ENCODE measurements at places on chromosomes 11 and 22. TPM values are rescaled to one million over a fixed set of nuclear protein-coding genes. Genes with fewer than 3 reads are reported as not detected.

DNA sequence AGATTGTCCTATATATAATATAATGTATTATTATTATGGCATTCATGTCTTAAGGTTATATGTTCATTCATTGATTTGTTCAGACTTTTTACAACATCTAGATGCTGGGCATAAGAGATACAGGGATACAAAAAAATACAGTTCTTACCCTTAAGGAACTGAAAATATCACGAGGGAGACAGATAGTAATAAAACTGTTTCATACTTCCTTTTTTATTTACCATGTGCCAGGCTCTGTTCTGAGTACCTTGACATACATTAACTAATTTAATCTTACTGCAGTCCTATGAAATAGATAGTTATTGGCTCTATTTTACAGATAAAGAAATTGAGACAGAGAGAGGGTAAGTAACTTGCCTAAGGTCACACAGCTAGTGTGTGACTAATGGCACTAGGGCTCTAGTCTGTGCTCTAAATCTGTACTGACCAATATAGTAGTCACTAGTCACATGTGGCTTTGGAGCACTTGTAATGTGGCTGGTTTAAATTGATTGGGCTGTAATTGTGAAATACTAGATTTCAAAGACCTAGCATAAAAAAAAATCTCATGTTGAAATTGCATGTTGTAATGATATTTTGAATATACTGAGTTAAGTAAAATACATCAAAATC is 21.3 kb downstream of the TRIM44 start:
- no peak overlapping the region for H3K27ac ChIP-seq
- no peak overlapping the region for H3K4me3 ChIP-seq
- no peaks in the 10 kb centered on the region for H3K4me1 ChIP-seq
- no peak for DNase-seq
- no peaks in the 10 kb centered on the region for H3K27me3 ChIP-seq

DNA sequence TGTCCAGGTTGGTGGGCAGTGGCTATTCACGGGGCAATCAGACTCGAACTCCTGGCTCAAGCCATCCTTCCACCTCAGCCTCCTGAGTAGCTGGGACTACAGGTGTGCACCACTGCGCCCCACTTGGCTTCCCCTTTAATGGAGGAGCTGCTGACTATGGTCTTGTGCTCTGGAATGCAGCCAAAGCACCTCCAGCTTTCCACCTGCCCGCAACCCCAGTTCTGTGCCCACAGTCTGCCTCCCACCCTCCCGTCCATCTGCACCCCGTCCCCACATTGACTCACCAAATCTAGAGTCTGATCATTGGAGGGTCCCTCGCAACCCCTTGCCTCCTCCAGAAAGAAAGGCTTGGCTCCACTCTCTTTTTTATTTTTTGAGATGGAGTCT is 41.0 kb downstream of the KCNJ4 start:
- H3K4me3 ChIP-seq, result no peak overlapping the region
- DNase-seq, result no peak
- H3K4me1 ChIP-seq, result peaks cover 8% of the 10 kb centered on the region

GRCh38 chr11:16239141-16240105 is 116.9 kb downstream of the SOX6 start:
- H3K36me3 ChIP-seq, result no peaks in the 10 kb centered on the region
- H3K27me3 ChIP-seq, result no peaks in the 10 kb centered on the region
- H3K27ac ChIP-seq, result no peak overlapping the region
- H3K4me1 ChIP-seq, result no peaks in the 10 kb centered on the region
- no peak overlapping the region for H3K4me3 ChIP-seq

GRCh38 chr22:42808521-42808920 is 48.6 kb downstream of the ARFGAP3 start:
- H3K27me3 ChIP-seq, result no peaks in the 10 kb centered on the region
- no peak for DNase-seq
- H3K4me3 ChIP-seq, result no peak overlapping the region
- peaks cover 61% of the 10 kb centered on the region for H3K36me3 ChIP-seq
- no peaks in the 10 kb centered on the region for H3K4me1 ChIP-seq

DNA sequence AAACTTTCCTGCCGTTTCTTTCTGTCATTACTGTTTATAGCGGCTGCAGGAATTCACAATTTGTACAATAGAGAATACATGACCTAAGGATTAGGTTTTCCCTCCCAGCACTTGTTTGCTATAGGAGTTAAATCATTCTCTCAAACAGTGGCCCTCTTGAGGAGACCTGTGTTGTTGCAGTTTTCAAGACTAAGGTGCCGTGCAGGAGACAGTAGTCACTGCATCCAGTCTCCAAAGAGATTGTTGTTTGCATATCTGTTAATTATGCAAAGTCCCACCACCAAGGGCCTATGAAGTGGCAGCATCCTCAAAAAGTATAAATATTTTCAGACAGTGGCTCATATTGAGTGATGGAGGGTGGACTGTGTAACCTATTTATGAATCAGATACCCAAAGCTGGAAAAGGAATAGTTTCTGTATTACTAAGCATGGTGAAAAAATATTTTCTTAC is 2.3 kb downstream of the PRSS23 start:
- H3K4me3 ChIP-seq, result no peak overlapping the region
- H3K36me3 ChIP-seq, result no peaks in the 10 kb centered on the region
- H3K27ac ChIP-seq, result no peak overlapping the region

DNA sequence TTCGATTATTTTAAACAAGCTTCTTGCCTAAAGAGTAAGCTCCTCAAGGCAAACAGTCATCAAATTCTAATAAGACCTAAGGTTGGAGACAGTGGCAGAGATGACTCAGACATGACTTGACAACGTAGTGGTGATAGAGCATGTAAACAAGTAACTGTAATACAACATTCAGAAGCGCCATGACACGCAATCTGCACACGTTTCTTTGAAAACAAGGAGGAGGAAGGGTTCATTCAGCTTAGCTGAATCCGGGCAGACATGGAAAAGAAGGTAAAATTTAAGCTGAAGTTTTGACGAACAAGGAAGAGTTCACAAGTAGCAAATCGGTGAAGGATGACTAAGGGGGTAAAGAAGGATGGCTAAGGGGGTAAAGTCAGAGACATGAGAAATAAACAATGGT is 152.4 kb upstream of the ZC3H12C start:
- no peak overlapping the region for H3K27ac ChIP-seq
- DNase-seq, result no peak
- H3K36me3 ChIP-seq, result no peaks in the 10 kb centered on the region
- H3K27me3 ChIP-seq, result no peaks in the 10 kb centered on the region
- no peaks in the 10 kb centered on the region for H3K4me1 ChIP-seq
- no peak overlapping the region for H3K4me3 ChIP-seq

GRCh38 chr22:25690798-25691197 is 51.2 kb upstream of the MYO18B start:
- no peaks in the 10 kb centered on the region for H3K27me3 ChIP-seq
- H3K4me1 ChIP-seq, result no peaks in the 10 kb centered on the region
- no peak for DNase-seq
- H3K4me3 ChIP-seq, result no peak overlapping the region

DNA sequence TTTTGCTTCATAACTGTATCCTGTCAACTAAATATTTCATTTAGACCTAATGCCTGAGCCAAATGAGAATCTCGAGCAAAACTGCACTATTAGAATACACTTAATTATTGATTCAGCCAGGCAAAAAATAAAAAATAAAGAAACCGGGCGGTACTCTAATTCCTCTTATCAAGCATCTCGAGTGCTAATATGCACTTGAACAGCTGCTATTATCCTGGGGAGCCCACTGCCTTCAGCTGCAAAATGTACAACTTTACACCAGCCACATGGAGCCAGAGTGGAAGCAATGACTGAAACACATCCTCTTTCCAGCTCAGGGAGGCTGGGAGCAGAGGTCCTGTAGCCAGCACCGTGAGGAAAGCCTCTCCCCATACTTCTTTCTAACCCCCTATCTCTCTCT is 390.0 kb upstream of the CADM1 start:
- DNase-seq, result no peak
- no peak overlapping the region for H3K27ac ChIP-seq
- H3K27me3 ChIP-seq, result no peaks in the 10 kb centered on the region
- H3K36me3 ChIP-seq, result no peaks in the 10 kb centered on the region
- H3K4me1 ChIP-seq, result no peaks in the 10 kb centered on the region

- no peaks in the 10 kb centered on the region for H3K36me3 ChIP-seq
- no peak overlapping the region for H3K27ac ChIP-seq
- DNase-seq, result no peak
- no peak overlapping the region for H3K4me3 ChIP-seq
- H3K27me3 ChIP-seq, result peaks cover 32% of the 10 kb centered on the region
These were observed 6.9 kb upstream of the ACR start for GRCh38 chr22:50730941-50731661.

GRCh38 chr11:134611537-134611936 is 199.5 kb upstream of the B3GAT1 start:
- DNase-seq, result no peak
- no peaks in the 10 kb centered on the region for H3K4me1 ChIP-seq
- no peak overlapping the region for H3K4me3 ChIP-seq
- H3K27ac ChIP-seq, result no peak overlapping the region

GRCh38 chr11:110092111-110092514 is 1.1 kb upstream of the ZC3H12C start:
- H3K4me1 ChIP-seq, result peaks cover 6% of the 10 kb centered on the region
- H3K27ac ChIP-seq, result no peak overlapping the region
- no peaks in the 10 kb centered on the region for H3K36me3 ChIP-seq
- DNase-seq, result no peak
- H3K27me3 ChIP-seq, result peaks cover 22% of the 10 kb centered on the region

DNA sequence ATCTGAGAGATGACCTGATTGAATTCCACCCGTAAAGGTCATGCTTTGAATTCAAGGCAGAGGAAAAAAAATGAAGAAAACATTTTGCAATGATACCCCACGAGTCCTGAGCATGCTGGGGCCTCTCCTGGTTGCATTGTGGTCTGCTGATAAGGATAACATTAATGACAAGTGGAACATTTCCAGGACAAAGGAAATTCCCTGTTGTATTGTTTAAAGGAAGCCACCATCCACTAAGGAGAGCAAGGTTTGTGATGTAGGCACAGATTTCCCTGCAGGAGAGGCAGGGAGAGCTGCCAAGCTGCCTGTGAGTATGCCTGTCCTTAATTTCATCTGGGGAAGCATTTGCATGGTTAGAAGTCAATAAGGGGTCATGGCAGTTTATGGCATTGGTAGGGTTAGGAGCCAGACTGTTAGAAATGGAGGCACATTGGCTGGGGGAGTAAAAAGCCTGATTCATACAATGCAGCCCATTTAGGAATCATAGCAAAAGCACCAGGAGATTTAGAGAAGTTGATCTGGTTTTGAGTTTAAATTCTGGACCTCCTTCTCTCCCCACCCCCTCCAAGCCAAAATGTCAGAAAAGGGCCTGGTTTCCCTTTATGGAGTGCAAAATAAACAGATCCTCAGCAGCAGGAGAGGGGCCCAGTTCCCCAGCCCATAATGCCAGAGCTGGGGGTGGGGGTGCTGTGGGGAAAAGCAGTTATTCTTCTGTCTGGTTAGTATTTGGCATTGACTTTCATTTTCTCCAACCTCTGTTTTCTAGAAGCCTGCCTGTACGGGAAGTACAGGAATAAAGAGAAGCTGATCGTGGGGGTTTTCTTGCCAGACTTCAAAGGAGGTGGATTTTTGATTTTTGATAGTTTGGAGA is 22.1 kb downstream of the FLI1 start:
- no peak for DNase-seq
- H3K27me3 ChIP-seq, result no peaks in the 10 kb centered on the region
- peak overlapping the region; percentile 12 for H3K4me3 ChIP-seq
- H3K4me1 ChIP-seq, result peaks cover 85% of the 10 kb centered on the region
- peak overlapping the region; percentile 77 for H3K27ac ChIP-seq
- no peaks in the 10 kb centered on the region for H3K36me3 ChIP-seq

DNA sequence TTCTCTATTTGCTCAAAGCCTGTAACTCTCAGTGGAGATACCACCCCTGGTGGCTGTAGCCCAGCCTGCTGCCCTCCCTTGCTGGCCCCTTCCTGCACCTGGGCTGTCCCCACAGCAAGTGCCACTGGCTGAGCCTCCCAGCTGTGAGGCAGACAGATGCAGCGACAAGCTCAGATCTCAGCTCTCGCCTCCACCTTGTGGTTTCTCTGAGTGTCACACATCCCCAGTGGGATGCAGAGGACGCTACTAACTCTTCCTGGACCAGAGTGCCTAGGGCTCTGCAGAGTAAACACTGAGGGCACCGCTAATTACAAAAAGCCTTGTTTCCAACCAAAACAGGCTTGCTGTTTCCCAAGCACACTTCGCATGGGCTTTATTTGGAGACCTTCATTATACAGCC is 8.9 kb downstream of the YPEL1 start:
- DNase-seq, result peak; percentile 6
- no peaks in the 10 kb centered on the region for H3K4me1 ChIP-seq
- H3K36me3 ChIP-seq, result no peaks in the 10 kb centered on the region

DNA sequence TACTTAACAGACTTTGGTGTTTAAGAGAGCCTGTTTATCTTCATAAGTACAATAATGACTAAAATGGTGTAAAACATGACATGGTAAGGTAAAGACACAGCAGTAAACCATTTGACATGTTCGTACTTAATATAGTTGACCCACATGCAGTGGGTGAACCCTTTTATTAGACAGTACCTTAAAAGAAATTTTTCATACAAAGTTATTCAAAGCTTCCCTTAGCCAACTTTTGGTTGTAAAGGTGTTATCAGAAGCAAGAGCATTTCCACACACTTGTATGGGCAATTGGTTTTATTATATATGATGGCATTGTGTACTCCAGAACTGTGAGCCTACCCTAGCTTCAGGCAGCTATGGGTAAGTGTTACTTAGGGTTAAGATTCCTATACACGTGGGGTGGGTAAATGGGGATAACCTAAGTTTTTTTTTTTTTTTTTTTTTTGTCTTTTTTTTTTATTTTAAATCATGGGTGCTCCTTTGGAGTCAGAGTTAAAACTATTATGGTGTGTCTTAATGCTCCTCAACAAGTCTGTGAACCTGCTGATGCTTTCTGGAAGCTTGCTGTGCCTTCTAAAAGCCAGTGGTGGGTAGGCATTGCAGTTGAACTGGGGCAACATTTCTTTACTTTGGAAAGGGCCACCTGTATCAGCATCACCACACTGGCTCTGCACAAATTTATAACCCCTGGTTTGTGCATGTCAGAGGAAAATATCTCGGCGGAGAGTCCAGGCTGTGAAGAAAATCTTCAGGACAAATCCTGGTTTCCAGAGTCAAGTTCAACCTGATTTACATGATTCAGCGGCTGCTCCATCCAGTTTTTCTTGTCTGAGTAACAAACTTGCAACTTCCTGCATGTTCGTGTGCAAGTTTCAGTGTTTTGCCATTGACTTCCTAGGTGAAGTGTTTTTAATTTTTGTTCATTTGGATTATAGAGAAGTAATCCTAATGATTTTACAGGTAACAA is 3.3 kb downstream of the PCF11 start:
- peak overlapping the region; percentile 98 for H3K27ac ChIP-seq
- H3K36me3 ChIP-seq, result peaks cover 12% of the 10 kb centered on the region
- no peak for DNase-seq

Gene SMTNL1
- total RNA-seq, result not detected

Gene KRTAP5-10
- total RNA-seq, result not detected

All from T-cell (primary cell).